ENCODE measurements at places on chromosomes 5 and 9.

- DNase-seq: no peak
Observed at GRCh38 chr5:172859966-172860365, 25.9 kb downstream of the ERGIC1 start.

DNA sequence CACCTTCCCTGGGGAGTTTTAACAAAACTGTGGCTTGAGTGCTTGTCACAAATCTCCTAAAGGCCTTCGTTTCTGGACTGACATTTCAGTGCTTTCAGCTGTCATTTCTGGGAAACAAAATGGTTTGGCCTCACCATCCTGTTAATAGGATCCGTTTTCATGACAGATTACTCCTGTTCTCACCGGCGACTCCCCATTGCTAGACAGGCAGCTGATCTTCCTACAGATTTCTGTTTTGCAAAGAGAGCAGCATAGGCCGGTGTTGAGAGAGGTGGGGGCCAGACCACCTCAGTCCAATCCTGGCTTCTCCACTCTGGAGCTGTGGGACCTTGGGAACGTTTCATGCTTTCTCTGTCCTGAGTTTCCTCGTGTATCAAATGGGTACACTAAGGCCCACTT is 75.5 kb upstream of the OTULINL start:
- no peak for DNase-seq

- DNase-seq: no peak
Observed at GRCh38 chr5:55564721-55565120, 30.0 kb upstream of the PLPP1 start.

- no peak for DNase-seq
Observed at GRCh38 chr5:159163701-159164046, 45.7 kb downstream of the RNF145 start.

All from stimulated activated CD4-positive, alpha-beta T cell treated with anti-CD3 and anti-CD28 coated beads, Interleukin-4, amount 100 ng/mL, for 4 hours (primary cell).